Panc1 (cell line): ENCODE measurements at places on chromosomes 6 and 20. TPM values are rescaled to one million over a fixed set of nuclear protein-coding genes. Genes with fewer than 3 reads are reported as not detected.

DNA sequence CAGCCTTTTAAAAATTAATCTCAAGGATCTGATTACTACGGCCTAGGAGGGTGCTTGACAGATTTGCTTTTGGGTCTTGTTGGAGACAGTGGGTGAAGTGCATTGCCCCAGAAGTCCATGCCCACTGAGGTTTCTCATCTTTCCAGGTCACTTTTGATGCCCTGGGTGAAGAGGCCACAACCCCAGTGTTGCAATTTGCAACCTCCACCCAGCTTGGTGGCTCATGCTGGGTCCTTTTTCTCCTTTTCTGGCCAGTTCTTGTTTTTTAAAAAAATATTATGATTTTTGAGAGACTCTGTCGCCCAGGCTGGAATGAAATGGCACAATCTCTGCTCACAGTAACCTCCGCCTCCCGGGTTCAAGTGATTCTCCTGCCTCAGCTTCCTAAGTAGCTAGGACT, 9.4 kb downstream of the STX11 start:
- no peak for DNase-seq

DNA sequence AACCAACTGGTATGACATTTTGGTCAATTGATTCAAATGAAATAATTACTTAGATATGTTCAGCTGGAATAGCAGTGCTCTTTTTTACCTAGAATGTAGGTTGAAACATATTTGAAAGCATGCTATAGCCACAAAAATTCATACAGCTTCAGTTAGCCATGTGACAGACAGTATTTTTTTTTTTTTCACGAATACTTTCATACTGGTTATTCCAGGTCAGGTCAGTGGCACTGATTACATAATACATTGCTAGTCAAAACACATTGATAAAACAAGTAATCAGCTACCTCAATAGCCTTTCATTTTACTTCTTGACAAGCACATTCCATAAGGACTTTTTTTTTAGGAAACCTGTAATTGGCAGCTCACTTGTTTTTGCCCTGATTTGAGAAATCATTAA, 222.6 kb downstream of the EYA4 start:
- no peak for DNase-seq

DNA sequence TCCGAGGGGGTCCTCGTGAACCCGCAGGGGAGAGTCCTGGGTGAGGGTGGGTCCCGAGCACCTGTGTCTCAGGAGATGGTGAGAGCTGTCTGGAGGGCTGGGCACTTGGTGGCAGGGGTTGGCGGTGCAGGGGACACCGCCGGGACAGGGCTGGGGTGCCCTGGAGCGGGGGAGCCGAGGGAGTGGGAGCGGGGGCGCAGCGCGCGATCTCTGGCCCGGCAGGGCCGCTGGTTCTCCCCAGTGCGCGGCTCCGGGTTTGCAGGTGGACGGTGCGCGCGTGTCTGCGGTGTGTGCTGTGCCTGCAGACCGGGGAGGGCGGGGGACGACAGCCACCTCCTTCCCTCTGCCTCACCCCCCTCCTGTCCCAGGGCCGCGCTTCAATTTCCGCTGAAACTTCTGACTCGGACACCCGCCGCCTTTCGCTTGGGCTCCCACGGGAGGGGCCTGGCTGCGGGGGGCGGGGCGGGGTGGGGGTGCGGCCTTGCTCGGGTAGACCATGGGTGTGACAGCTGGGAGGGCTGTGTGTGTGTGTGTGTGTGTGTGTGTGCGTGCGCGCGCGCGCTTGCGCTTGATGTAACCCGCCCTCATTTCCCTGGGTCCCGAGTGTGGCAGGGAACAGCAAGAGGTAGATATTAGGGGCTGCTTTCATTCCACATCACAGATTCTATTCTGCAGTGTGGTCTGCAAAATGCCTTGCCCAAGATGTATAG, 1.2 kb downstream of the TRIB3 start:
- no peak for DNase-seq

DNA sequence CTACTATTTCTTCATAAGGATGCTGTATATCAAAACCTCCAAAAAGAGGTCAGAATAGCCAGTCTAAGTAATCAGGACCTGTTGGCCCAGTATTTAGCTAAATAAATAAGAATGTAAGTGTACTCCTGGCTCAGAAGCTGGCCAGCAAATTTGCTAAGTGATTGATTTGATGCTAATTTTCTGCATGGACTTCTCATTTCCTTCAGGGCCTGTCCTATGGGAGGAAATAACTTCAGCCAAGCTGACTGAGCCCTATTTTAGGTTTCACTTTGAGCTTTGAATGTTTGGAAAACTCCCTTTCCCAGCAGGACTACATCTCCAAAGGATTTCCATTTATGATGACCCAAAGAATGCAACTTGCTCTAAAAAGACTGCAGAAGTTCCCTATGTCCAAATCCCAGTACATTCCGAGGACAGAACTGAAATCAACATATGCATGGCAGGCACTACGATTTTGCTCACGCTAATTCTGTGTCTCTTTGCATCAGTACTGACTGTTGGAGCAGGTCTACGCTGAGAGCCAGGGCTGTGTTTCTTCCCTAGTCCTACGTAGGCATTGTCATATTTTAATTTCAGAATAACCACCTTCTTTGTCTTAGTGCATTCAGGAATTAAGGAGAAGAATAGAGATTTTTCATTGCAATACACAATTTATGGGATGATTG, 441.4 kb upstream of the PLCB4 start:
- DNase-seq = no peak

GRCh38 chr20:43658069-43658722, 8.7 kb upstream of the MYBL2 start:
- no peak for DNase-seq

DNA sequence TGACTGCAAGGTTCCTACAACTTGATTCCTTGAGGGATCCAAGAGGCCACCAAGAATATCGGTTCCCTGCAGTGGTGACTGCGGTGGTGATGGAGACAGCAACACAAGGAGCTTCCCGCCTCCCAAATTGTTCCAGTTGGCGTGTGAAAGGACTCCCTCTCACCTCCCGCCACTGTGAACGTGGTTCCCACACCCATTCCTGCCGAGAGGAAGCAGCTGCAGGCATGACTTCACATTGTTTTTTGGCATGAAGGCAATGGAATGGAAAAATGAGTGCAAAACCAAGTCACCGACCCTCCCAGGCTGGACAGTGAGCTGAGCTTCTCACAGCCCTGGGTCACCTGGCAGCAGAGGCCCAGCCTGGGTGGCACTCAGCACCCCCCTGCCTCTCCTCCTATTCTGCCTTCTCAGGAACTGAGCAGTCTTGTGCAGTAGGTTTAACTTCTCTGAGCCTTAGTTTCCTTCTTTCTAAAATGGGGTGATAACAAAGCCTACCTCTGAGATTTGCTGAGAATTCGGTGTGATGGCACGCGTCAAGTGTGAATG, 75.0 kb downstream of the CNKSR3 start:
- no peak for DNase-seq

DNA sequence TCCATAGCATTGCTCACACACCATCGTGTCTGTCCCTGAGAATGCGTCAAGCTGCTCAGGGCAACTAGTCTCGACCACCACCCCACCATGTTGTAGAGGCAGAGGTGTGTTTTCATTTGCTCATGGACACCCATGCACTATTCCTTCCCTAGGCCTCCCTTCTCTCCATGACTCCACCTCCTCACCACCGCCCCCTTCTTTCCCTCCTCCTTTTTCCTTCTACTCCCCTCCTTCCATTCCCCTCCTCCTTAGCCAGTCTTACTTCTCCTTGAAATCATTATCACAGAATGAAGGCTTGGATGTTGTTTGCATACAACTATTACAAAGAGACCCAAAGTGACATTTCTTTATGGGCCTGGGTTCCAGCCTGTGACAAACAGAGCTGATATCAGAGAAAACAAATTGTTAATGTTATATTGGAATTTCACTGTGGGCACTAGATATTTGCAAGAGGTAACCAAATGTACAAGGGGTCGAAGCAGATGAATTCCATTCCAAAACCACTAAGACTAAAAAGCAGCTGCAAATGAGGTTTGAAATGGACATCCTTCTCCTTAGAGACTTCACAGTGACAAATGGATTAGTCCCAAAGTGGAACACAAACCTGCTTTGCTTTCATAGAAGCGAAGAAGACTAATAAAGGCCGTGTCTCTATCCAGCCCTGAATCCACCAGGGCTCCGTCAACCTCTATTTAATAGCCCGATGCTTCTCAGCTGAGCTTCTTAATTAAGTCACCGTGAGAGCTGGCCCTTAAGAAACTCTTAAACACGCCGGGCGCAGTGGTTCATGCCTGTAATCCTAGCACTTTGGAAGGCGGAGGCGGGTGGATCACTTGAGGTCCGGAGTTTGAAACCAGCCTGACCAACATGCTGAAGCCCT, 275.8 kb upstream of the SULF2 start:
- no peak for DNase-seq

DNA sequence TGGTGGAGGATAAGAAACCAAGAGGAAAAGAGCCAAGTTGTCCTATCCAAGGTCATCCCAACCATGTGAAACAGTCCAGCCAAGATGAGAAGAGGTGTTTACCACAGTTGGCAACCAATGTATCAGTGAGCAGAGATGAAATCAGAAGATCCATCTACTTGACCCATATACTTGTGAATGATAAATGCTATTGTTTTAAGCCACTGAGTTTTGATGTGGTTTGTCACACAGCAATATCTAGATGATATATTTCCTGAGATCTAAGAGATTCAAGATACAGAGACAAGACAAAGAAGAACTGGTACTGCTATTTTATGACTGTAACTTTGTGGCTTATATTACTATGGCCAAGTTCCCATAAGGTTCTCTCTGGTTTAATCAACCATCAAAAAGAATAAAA, 721.2 kb downstream of the MAFB start:
- DNase-seq = no peak

- no peak for DNase-seq
Measured at GRCh38 chr6:38749473-38749872, 34.4 kb downstream of the DNAH8 start.

GRCh38 chr20:18678549-18679419, 90.9 kb downstream of the DTD1 start:
- DNase-seq = no peak

GRCh38 chr6:142945446-142946180, 637 bp upstream of the HIVEP2 start:
- no peak for DNase-seq

- DNase-seq = no peak
Measured at GRCh38 chr20:46883892-46884291, 10.8 kb upstream of the EYA2 start.

DNA sequence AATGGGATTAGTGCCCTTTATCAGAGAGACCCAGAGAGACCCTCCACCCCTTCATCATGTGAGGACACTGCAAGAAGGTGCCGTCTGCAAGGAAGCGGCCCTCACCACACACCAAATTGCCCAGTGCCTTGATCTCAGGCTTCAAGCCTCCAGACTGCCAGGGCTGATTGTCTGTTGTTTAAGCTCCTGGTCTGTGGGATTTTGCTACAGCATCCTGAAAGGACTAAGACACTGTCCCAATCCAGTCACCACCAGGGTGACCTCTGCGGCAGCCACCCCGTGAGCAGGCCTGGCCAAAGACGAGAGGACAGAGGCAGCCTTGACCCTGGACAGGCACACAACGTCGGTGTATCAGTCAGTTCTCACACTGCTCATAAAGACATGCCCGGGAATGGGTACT, 13.5 kb upstream of the FRMD1 start:
- no peak for DNase-seq

DNA sequence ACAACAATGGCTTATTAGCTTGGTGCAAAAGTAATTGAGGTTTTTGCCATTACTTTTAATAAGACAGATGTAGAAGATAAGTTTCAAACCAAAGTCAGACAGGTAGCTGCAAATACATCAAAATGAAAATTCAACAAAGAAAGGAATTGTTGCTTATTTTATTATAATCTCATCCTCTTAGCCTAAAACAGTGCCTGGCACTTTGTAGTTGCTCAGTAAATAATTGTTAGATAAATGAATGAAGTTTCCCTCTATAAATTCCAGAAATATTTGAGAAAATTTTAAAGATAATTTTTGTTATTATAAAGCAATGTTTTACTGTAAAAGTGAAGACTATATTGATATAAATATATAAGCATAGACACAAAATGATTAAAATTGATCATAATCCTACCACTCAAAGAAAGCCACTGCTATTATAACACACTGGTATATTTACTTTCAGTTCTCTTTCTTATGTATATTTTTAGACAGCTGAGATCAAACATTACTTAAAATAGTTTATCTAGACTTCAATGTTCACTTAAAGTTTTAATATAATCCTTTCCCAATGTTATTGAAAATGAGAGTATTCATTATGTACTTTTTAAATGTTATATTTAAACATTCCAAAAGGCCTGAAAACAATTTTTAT, 42.5 kb downstream of the SESN1 start:
- no peak for DNase-seq

GRCh38 chr6:112203577-112204349, 50.6 kb downstream of the LAMA4 start:
- peak; percentile 100 for DNase-seq

DNA sequence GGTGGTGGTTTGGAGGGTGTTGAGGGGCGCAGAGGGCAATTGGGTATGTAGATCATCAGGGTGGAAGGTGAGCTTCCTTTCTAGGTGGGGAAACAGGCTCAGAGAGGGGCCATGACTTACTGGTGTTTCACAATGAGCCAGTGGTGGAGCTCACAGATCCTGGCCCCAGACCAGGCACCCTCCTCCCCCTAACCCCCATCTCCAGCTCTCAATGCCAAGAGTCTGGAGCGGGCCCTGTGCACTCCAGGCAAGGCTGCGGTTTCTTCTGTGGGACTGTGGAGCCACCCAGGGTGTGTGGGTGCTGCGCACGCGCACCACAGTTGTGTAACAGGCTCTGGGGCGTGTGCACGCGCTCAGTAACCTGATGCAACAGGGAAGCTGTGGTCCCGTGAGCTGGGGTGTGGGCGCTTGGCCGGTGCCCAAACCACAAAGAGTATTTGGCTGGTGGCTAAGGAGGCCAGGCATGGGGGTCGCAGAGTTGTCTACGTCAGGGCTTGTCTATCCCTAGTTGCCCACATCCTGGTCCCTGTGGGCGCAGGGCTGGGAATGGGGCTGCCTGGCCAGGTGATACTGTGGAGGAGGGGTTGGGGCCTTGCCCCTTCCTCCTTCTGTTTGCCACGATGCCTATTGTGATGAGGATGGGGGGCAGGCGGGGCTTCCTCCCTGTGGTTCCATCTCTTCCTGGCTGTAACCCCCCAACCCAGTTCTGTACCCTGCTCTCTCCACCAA, 37.5 kb upstream of the MRPS18A start:
- DNase-seq = no peak

- DNase-seq = no peak
Measured at GRCh38 chr6:85041376-85041775, 277.0 kb upstream of the TBX18 start.

GRCh38 chr6:167733740-167734661, 92.7 kb upstream of the AFDN start:
- DNase-seq = no peak

DNA sequence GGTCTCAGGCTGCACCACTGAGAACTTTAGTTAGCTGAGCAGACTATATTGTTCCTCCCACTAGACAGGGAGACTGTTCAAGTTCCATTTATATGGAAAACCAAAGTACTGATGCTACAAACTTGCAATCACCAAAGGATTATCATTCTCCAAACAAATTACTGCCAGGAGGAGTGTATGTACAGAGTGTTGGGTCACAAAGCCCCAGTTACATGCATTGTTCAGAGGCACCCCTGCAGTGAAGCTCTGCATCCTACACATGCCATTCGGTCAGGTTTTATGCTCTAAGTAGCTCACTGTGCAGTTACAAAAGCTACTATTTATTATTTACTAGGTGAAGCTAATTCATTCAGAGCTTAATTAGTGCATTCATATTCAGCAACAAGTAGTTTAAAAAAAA, 75.8 kb downstream of the SMLR1 start:
- DNase-seq = no peak

The PCK1 gene
- 0.21 TPM for total RNA-seq

The PPP1R10 gene
- 82.9 TPM for total RNA-seq

The HLA-A gene
- total RNA-seq = 397 TPM

The GJA1 gene
- 3.8 TPM for total RNA-seq

The OOEP gene
- 10.6 TPM for total RNA-seq

The GPX5 gene
- not detected for total RNA-seq

The RAET1L gene
- not detected for total RNA-seq

The FOXQ1 gene
- total RNA-seq = 11.7 TPM
